ENCODE measurements at places on chromosomes 11 and 22.

DNA sequence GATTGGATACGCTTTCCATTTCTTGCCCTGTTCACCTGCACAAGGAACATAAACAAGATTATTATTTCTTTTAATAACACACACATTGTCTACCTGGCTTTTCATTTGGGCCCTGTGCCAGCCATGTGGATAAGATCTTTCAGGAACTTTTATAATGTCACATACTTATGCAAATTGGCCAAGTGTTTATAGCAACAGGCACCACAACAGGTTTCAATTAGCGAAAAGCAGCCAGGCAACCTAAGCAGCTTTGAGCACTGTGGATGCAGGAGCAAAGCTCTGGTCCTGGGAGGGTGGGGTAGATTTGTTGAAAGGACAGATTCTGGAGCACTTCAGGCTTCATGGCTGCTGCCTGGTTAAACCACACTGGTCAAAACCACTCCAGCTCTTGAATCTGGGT, 217.4 kb downstream of the BARX2 start:
- no peak for DNase-seq

DNA sequence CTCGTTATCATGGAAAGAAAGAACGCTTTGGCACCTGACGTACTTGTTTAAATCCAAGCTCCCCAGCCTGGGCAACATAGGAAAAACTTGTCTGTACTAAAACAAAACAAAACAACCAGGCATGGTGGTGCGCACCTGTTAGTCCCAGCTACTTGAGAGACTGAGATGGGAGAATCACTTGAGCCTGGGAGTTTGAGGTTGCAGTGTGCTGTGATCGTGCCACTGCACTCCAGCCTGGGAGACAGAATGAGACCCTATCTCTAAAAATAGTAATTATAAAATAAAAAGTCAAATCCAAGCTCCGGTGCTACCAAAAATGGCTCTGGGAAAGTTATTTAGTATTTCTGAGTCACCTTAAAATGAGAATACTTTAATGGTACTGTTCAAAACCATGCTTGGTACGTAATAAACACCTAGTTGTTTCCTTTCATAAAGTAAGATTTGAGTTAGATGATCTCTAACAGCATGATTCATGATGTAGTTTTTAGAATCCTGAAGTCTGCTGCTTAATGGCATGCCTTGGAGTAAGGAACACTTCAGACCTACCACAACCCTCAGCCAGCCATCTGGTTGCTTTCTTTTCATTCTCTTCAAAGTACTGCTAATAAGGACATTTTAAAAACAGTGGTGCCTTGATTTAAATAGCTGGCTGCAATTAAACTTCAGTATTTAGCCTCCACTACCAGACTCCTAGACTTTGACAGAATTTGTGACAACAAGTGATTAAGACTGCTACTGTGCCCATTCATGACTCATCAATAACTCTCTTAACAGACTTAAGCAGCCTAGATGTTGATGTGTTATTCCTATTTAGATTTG, 8.4 kb downstream of the PPME1 start:
- no peak for DNase-seq

GRCh38 chr11:131331010-131331409, 39.4 kb upstream of the NTM start:
- DNase-seq, result no peak

GRCh38 chr11:33722590-33723234, 13.5 kb downstream of the CD59 start:
- DNase-seq, result no peak

DNA sequence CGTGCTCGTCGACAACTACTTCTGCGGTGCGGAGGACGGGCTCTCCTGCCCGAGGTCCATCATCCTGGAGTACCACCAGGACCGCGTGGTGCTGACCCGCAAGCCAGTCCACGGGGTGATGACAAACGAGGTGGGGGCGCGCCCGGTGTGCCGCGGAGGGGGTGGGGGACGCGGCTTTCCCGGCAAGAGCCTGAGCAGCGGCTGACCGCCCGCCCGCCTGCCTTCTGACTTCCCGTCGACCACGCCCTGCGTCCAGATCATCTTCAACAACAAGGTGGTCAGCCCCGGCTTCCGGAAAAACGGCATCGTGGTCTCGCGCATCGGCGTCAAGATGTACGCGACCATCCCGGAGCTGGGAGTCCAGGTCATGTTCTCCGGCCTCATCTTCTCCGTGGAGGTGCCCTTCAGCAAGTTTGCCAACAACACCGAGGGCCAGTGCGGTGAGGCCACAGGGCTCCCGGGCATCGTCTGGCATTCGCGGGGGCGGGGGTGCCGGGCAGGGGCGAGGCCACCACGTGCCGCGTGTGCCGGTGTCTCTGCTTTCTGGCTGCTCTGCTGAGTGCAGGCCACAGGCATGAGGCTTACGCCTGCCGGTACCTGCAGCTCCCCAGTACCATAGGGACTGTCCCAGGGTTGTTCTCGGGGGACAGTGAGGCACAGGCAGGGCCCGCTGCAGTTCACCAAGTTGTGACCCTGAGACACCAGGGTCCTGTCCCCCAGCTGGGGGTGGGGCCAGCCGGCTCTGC, 28.5 kb upstream of the MUC5B start:
- no peak for DNase-seq

DNA sequence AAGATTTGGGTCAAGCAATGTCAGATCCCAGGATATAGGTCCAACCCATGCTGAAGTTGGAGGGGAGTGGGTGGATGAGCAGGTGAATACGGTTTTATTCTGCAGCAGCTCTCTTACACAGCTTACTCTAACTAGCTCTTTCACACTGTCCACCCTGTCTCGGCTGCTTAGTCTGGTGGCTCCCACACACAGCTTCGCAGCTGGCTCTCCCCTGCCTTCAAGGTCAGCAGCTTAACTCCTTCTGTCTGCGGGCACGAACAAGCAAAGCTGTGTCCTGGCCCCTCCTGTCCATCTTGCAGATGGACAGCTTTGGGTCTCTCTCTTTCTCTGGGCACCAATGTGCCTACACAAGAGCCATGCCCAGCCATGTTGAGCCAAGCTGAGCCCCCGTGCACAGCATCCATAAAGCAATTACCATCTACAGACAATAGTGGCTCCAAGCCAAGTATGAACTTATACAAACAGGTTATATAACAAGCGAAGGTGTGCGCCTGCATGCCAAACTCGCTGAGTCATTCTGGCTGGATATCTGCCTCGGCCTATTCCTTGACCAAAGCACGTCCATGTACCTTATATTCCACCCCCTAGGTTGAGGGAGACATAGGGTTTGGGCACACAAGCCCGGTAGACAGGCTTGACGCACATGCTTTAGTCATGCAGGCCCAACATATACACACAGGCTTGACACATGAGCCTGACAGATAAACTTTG, 1307.8 kb upstream of the RAG2 start:
- no peak for DNase-seq

DNA sequence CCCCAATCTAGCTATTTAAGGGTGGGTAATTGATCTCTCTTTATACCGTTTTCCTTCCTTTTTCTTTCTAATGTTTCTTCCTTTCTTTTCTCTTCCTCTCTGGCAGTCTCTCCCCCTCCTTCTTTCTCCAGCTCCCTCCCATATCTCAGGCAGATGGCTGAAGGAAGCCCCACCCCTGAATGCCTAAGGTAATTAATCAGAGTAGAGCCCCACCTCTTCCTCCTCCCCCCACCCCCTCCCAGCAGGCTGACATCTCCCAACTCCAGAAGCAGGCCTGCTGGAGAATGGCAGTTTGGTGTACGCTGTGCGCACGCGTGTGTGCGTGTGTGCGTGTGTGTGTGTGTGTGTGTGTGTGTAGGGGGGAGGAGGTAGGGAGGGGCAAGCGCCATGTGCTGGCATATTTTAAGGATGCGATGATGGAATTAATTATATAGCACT, 122.6 kb downstream of the APOL5 start:
- no peak for DNase-seq

DNA sequence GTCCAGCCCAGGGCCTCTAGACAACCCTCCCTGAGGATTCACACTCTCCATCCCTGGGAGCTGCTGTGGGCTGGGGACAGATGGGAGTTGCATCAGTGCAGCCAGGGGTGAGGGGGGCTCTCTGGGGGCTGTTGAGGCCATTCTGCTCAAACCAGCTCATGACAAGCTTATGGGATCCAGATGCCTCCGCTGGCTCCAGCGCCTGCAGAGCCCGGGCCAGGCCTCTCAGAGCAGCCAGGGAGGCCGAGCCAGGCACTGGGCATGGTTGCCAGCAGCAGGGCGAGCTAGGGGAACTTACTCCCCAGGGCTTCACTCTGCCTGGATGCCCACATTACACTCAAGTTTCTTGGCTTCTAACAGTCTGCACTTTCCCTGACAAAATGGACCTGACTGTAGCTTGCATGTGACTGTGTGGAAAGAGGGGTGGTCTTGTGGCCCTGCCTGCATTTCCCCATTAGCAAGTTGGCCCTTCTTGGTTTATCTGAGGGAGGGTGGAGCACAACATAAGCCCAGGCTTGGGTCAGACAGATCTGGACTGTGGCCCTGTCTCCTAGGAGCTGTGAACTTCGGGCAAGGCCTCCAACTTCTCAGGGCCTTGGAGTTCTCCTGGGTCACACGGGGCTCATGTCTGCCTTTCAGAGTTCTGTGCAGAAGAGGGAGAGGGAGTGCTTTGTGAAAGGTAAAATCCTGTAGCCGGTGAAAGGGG, 34.5 kb upstream of the CYB5R3 start:
- no peak for DNase-seq

GRCh38 chr22:41070665-41071331, 21.6 kb upstream of the EP300 start:
- no peak for DNase-seq

DNA sequence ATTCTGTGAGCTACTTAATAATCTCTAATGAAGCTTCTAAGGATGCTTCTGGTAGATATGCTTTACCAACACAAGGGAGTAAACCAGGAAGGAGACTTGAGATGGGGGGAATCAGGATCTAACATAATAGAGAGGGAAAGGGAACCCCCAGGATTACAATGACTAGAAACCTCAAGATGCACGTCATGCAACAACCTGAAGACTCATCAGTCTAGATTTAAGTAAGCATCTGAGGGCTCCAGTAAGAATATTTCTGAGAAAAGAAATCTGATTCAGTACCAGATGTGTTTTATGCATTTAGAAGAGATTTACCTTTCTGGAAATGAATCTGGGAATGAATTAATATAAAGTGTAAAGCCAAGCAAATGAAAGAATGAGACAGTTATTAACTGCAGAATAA, 15.2 kb downstream of the KDM4D start:
- DNase-seq, result no peak

DNA sequence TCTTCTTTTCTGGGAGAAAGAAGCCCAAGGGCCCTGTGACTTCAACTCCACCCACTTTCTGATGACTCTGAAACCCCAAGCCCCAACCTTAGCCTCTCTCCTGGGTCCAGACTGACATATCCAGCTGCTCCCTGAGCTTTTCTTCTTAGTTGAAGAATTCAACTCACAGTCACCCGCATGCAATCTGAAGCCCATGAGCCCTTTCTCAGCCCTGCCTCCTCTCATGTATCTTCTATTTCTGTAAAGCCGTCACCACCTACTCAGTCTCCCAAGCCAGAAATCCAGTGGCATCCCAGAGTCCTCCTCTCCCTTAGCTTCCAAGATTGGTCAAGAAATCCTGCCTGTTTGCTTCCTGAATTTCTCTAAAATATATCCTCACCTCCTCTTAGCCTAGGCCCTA, 7.1 kb upstream of the TMA7B start:
- DNase-seq, result no peak

DNA sequence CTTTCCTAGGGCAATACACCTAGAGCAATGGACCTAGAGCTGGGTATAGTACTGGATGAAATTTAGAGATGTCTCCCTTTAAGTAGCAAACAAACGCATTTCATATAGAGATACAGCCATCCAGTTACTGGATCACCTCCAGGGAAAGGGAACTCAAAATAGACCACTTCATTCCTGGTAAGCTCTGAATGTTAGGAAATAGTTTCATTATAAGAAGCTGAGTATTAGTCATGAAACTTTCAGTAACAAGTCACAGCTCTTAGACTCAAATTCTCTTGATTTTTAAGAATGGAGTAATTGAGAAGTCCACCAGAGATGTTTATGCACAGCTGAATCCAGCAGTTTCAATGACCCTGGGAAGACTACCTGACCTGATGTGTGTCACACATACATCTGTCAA, 221.9 kb downstream of the FAM76B start:
- no peak for DNase-seq

- no peak for DNase-seq
Observed at GRCh38 chr11:122983438-122984185, 2.0 kb upstream of the BSX start.

- no peak for DNase-seq
Observed at GRCh38 chr22:34877506-34877905, 188.5 kb upstream of the ISX start.

GRCh38 chr11:116776522-116776984, 3.8 kb upstream of the BUD13 start:
- no peak for DNase-seq

GRCh38 chr11:117547195-117547850, 219.7 kb downstream of the CEP164 start:
- DNase-seq, result no peak

GRCh38 chr22:38504731-38505540, 1.2 kb downstream of the DDX17 start:
- peak; percentile 46 for DNase-seq

DNA sequence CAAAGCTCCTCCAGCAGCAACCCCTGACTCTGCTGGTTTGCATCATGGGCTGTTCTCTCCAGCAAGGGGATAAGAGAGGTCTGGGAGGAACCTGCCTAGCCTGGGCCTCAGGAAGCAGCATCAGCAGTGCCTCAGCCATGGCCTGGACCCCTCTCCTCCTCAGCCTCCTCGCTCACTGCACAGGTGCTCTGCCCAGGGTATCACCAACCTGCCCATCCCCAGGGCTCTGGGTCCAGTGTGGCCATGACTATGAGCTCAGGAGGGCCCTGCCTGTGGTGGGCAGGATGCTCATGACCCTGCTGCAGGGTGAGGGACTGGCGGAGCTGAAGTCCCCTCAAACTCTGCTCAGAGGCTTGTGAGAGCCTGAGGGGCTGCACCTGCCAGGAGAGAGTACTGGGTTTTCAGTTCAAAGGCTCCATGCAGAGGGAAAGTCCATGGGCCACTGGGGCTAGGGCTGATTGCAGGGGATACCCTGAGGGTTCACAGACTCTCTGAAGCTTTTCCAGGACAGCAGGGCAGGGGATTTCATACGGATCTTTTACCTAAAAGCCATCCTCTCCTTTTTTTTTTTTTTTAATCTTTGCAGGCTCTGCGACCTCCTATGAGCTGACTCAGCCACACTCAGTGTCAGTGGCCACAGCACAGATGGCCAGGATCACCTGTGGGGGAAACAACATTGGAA, 115.8 kb upstream of the IGLL5 start:
- DNase-seq, result no peak

GRCh38 chr11:119518746-119519730, 96.1 kb upstream of the THY1 start:
- no peak for DNase-seq

Measured in T-helper 9 cell (primary cell).